ENCODE measurements at places on chromosomes 6 and 20.
A peak's percentile ranks its signal among the peaks of the same experiment; 100 is the strongest.

DNA sequence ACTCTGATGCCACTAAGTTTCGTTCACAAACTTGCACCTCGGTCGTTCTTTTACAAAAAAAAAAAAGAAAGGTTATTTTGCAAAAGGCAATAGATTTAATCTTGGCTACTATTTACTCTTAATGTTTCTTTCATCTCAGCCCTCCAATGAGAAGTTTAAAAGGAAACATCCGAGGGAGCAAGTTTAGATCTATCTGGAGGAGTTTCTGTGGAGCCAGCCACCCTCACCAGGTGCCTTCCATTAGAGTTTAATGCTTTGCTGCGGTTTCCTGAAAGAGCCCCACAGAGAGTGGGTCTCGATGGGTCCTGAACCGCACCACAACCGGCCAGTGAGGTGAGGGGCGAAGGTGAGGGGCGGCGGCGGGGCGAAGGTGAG, 632 bp downstream of the PRKN start:
- DNase-seq, result peak; percentile 56

GRCh38 chr20:24702501-24703283, 233.3 kb downstream of the SYNDIG1 start:
- no peak for DNase-seq

DNA sequence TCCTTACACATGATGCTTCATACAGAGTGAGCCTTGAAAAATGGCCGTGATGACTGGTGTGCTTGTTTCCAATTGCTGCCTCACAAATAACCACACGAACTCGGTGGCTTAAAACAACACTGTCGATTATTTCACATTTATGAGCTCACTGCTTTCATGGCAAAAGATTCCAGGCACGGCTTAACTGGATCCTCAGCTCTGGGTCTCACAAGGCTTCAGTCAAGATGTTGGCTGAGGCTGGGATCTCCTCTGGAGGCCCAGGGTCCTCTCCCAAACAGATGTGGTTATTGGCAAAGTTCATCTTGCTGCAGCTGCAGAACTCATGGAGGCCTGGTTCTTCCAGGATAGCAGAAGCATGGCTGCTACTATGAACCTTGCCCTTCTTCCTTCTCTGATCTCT, 144.6 kb downstream of the TFAP2C start:
- no peak for DNase-seq

- DNase-seq, result no peak
Observed at GRCh38 chr6:71608646-71609045, 277.7 kb upstream of the RIMS1 start.

GRCh38 chr6:111068866-111069234, 18.5 kb upstream of the SLC16A10 start:
- no peak for DNase-seq

DNA sequence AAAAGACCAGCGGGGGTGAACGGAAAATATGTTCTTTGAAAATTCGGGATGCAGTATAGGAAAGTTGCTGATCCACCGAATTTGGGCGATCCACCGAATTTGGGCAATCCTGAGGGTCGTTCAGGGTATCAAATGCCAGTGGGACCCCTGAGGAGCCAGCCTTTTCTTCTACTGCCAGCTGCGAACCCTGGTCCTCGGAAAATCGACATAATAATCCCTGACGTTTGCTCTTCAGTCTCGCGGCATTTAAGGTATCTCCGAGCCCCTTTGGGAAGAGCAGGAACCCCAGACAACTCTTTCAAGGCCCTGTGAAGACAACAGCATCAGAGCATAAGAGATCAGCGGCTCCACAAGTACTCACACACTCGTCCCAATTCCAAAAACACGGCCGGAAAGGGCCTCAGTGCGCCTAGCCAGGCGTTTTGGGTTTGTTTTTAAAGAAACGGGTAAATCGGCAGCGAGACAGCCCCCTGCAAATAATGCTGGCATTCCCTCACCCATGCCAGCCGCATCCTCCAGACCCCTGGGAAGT, 1.0 kb downstream of the SIM1 start:
- no peak for DNase-seq

- DNase-seq, result no peak
Observed at GRCh38 chr20:61991476-61991875, 74.2 kb downstream of the TAF4 start.

DNA sequence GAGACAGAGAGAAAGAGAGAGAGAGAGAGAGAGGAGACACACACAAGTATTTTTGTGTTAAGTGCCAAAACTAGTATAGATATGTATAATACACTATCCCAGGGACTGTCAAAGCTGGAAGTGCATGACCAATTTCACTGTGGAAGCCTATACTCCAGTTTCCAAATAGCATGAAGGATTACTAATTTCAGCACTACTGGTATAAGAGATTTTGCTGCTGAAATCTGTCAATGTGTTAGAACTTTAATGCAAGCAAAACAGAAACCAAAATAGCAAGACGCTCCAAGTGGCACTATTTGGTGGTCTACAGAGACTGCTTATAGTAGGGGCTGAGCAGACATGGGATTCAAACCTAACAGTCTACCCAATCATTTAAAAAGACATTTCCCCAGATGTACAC, 284.8 kb downstream of the BTBD9 start:
- DNase-seq, result no peak

DNA sequence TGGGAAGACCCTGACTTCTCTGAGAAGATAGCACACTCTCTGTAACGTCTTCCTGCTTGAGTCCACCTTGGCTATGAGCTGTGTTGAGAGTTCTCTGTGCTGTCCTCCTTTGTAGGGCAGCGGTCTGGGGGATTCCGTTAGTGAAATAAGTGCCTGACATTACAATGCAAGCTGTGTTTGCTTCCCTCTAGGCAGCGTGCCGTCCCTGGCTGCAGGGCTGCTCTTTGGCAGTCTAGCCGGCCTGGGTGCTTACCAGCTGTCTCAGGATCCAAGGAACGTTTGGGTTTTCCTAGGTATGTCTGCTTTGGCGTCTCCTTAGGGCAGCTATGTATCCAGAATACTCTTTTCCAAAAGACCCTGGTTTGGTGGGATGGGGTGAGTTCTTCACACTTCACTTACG, 2.8 kb downstream of the TMEM14C start:
- no peak for DNase-seq

DNA sequence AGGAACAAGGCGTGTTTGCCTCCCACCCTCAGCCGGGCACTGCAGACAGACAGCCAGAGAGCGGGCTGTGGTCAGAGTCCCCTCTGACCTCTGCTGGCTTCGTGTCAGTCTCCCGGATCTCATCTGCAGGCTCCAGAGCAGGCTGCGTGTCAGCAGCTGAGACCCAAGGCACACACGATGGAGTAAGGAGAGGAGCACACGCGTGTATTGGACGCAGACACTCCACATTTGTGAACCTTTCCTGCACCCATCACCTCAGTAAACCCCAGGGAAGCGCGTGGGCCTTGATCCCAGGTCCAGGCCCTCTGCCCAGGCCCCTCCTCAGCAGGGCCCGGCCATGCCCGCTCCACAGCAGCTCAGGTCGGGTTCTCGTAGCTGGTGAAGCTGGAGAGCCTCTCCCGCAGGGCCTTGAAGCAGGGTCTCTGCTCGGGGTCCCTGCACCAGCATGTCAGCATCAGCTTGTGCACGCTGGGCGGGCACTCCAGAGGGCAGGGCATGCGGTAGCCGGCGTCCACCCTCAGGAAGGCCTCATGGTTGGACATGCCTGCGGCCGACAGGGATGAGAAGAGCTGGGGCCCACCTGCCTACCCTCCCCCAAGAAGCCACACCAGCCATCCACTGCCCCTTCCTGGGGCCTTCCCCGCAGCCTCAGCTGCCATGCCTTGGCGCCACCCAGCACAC, 7.9 kb downstream of the PTK6 start:
- no peak for DNase-seq

DNA sequence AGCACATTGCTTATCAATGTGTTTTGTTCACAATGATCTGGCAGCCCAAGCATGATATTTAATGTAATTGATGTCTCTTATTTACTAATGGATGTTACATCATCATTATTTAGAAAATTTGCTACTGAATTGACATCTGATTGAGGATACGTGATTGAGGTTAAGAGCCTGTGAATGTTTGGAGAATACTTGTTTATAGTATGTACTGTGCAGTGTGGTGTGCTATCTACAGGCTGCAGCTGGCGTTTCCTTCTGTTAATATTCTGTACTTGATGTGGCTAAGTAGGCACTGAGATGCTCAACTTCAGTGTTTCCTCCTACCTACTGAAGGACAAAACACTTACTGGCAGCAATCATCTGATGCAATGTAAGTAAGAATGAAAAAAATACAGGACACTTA, 709.6 kb upstream of the FLRT3 start:
- no peak for DNase-seq

DNA sequence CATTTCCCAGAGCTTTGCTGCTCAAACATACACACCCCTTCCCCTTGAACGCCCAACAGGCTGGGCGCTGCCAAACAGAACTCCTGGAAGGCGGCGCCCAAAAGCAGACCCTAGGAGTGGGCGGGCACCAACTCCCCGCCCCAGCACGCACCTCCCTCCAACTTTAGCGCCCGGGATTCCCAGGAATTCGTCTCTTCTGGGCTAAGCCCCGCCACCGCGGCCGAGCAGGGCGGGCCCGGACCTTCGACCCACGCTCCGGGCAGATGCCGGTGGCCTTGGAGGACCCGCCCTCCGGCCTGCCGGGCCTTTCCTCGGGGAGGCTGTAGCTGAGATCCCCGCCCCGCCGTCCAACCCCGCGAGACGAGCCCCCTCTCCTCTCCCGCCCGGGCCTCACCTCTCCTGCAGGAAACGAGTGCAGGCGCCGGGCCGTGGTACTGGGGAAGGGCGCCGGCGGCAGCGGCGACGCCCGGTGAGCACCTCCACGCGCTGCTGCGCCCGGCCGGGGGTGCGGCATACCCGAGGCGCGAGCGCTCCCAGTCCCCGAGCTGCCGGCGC, 659 bp downstream of the MCUR1 start:
- DNase-seq, result peak; percentile 26

GRCh38 chr6:132993738-132994137, 179.4 kb downstream of the RPS12 start:
- no peak for DNase-seq

GRCh38 chr6:144335311-144335861, 50.3 kb downstream of the UTRN start:
- no peak for DNase-seq

DNA sequence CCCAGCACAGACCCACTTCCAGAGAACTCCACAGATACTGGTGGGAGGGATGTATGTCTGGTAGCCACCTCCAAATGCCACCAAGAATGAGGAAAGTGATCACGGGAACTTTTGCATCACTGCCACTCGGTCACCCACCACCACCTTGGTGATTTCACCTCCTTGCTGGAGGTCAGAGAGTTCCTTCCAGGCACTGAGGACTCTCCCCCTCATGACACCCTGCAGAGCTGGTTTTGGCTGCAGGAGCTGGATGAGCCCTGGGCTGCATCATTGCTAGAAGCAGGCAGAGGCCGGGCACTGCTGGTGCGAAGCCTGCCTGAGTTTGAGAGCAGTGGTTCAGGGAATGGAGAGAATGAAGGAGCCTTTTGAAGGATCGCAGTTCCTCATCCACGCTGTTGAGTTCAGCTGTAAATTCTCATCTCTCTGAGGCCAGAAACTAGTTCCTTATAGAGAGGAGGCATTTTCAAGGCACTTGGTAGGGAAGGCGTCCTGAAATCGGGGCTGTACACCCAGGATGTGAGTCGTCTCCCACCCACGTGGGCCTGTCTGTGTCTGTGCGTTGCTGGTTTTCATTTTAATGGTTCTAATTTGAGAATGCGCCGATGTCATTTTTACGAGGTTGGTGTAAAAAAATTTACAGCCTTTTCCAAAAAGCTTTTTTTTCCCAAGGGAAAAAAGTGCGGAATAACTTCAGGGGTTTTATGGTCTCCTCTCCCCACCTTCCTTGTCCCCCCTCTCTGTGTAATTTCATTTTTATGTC, 25.0 kb downstream of the FOXP4 start:
- no peak for DNase-seq

- DNase-seq, result no peak
Observed at GRCh38 chr6:1383729-1384548, 5.4 kb upstream of the FOXF2 start.

- no peak for DNase-seq
Observed at GRCh38 chr6:15980801-15981200, 148.1 kb upstream of the MYLIP start.

- DNase-seq, result no peak
Observed at GRCh38 chr6:105898286-105898685, 187.8 kb upstream of the PRDM1 start.

GRCh38 chr6:167208819-167209576, 51.2 kb upstream of the GPR31 start:
- no peak for DNase-seq

- no peak for DNase-seq
Observed at GRCh38 chr6:5180636-5181035, 80.1 kb downstream of the LYRM4 start.

GRCh38 chr6:38713812-38714211, 1.3 kb upstream of the DNAH8 start:
- DNase-seq, result no peak

- peak; percentile 28 for DNase-seq
Observed at GRCh38 chr6:129598244-129599187, 111.5 kb downstream of the ARHGAP18 start.

GRCh38 chr6:52969359-52969758, 25.7 kb downstream of the GSTA4 start:
- DNase-seq, result no peak

GRCh38 chr6:13375360-13375878, 47.1 kb upstream of the TBC1D7 start:
- DNase-seq, result no peak

GRCh38 chr20:44581515-44581914, 864 bp upstream of the PKIG start:
- no peak for DNase-seq

DNA sequence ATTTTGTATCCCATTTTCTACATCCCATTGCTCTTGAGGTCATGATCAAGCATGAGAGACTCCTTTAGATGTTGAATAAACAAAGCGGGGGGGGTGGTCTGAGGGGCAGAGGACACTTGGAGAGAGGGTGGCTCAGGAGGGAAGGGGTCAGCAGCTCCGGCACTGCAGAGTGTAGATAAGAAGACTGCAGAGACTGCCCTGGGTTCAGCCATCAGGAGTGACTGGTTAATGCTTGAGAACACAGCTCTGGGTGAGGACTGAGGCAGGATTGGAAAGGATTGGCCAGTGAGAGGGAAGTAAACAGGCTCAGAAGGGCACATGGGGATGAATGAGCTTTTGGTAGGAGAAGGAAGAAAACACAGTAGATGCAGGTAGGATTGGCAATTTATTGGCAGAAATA, 205.3 kb upstream of the CNR1 start:
- DNase-seq, result no peak

DNA sequence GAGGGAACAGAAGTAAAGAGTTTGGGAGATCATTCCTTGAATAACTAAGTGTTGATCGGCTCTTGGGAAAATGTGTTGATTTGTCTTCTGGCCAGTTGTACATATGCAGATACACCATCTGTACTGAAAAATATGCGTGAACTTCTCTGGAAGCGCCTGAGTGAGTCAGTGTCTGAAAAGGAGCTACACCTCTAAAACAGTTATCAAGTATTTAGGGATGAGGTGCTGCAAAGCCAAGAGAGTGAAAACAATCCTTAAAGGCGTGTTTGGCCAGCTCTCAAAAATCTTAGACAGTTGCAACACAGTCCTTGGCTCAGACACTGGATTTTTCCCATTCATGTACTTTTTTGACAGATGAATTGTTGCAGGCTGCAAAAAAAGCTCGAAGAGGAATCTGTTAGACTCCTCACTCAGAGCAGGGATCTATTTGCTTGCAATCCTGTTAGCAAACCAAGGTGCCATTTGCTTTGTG, 61.3 kb downstream of the BMP6 start:
- no peak for DNase-seq
